ENCODE measurements at places on chromosomes 4 and X.

GRCh38 chr4:87309625-87310024 lies 13.1 kb downstream of the HSD17B13 start:
- DNase-seq = no peak

DNA sequence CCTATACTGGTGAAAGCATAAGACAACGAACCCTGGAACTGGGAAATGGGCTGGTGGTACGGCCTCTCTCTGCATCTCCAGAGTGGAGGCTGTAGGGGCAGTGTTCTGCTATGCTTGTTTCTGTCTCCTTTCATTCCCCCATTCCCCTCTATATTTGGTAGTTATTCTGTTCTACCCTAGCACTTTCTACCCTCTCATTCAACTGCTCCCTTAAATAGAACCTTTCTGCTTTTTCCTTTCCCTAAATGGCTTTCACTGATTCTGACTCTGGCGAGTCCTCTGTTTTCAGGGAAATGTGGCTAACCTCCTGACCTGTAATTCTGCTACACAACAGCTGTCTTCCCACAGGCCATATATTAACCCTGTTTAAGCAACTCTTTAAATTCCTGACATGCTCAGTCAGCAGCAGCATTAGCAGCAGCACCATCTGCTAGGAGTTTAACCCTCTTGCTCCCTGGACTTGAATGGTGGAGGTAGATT lies 94.2 kb downstream of the CXCL13 start:
- DNase-seq = no peak

GRCh38 chrX:67295924-67296323 lies 247.9 kb upstream of the AR start:
- no peak for DNase-seq

DNA sequence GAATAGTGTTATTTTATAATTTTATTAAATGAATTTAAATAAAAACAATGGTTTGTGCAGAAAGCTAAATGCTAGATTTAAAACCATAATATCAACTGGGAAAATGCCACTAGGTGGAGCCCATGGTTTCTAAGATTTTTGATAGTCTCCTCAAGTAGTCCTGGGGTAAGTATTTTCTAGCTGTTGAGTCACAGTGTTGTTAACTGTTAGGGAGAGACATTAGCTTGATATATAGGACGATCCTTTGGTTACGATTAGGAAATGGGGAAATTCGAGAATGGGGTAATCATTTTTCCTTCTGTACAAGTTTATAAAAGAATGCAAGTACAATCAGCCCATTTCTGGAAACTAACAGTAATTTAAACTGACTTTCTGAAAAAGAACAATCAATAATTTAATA lies 378.4 kb downstream of the ANKRD50 start:
- DNase-seq = no peak

GRCh38 chrX:20063716-20064351 lies 52.9 kb downstream of the MAP7D2 start:
- DNase-seq = no peak

- DNase-seq = no peak
These were observed 152.6 kb upstream of the VEGFC start for GRCh38 chr4:176945334-176945733.

DNA sequence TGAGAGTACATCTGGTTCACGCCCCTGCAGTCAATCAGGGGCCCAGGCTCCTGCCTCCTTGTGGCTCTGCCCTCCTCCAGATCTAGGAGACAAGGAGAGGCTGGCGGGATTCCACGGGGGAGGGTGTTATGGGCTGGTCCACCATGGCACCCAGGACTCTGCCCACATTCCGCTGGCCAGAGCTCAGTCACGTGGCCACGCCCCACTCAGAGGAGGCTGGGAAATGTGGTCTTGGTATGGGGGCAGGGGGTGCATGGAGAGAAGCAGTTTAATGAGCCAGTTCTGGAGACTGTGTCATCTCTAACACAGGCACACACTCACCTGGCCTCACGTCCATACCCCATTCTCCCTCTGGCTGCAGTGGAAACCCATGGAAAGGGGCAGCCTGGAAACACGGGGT lies 31.5 kb upstream of the PSAPL1 start:
- DNase-seq = no peak

All from anterior cingulate cortex (tissue), 58 donors.